ENCODE measurements at places on chromosomes 12 and 14.

DNA sequence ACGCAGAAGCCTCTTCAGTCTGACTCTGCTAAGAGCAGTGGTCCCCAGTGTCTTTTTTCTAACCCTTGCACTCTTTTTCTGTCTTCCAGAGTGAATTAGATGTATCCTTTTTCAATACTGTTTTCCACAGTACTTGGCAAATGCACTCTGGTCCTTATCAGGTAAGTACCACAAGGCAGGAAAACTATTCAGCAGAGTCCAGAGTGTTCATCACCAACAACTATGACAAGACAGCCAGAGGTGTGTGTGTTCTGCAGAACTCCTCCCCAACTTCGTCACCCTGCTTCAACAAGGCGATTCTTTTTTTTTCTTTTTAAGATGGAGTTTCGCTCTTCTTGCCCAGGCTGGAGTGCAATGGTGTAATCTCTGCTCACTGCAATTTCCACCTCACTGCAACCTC is 54.3 kb upstream of the STRN3 start:
- no peak for DNase-seq

DNA sequence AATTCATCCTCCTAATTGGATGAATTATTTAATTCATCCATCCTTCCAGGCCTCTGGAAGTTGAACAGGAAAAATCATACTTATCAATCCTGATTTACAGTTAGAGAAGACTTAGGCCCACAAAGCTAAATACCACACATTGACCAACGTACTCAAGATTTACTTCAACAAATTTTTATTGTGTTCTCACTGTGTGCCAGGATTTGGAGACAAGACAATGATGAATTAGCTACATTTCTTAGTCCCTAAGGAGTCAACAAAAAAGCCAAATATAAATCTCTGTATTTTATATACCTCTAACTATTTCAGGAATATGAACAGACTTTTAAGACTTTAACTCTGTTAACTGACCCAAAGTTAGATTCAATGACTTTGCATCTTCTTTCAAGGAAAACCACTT is 63.9 kb downstream of the DCAF5 start:
- DNase-seq: no peak

DNA sequence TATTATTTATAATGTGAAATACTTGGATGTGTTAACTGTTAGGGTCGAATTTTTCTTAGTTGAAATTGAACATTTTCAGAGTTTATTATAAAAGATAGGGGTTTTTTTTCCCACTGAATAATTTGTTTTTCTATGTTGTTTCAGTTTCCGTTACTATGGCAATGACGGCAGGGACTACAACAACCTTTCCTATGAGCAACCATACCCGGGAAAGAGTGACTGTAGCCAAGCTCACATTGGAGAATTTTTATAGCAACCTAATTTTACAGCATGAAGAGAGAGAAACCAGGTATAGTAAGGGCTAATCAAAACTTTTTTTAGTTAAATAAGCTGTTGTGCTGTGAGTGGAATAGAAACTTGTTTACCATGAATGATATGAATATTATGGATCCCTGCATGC is 35.1 kb upstream of the BMAL2 start:
- DNase-seq: no peak

DNA sequence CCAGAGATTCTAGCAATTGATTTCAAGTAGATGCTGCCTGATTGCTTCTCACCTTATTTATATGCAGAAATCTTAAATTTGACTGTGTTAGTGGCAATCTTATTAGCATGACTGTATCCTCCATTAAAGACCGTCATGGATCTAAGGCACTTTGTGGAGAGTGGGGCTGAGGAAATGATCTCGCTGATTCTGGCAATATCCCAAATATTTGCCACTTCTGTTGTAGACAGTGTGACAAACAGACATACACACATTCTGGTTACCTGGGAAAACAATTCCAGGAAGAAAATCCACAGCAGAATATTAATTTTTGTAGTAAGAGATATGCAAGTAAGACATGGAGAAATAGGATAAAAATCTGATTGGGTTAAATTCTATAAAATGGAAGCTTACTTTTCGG is 269.0 kb upstream of the G2E3 start:
- no peak for DNase-seq

GRCh38 chr12:90481748-90482147 is 473.2 kb downstream of the CCER1 start:
- DNase-seq: no peak

DNA sequence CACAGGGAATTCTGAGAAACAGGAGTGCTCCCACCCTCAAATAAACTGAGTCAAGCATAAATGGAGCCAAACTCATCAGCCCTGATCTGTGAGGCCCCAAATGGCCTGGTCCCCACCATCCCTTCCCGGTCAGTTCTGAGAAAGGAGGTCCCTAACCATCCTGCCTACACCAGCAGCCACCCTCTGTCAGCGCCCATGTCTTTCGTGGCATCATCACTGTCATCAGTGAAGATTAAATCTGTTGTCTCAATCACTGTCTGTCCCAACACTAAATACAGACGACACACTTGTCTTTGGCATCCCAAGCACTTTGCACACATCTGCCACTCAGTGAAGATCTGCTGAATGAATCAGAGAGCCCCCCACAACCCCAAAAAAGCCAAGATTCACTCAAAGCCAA is 22.4 kb downstream of the VPS37B start:
- no peak for DNase-seq
